B cell (primary cell): ENCODE measurements at places on chromosomes 16 and 17. TPM values are rescaled to one million over a fixed set of nuclear protein-coding genes. Genes with fewer than 3 reads are reported as not detected.

Gene SOX9
- 0.03 TPM in 1 of 2 replicates, not detected in the other for polyA plus RNA-seq

Gene LRRC75A
- polyA plus RNA-seq = 0.94 and 2.0 TPM in 2 replicates

Gene BCAR1
- polyA plus RNA-seq = not detected in 2 replicates

Gene FBXO39
- 0.12 and 0.13 TPM in 2 replicates for polyA plus RNA-seq

Gene SLFN12L
- polyA plus RNA-seq = 0.43 and 0.97 TPM in 2 replicates

- DNase-seq = no peak
- H3K4me1 ChIP-seq = peaks cover 31% of the 10 kb centered on the region
Observed at GRCh38 chr17:40491486-40491885, 9.9 kb downstream of the TNS4 start.

GRCh38 chr16:57314161-57314785 lies 29.8 kb upstream of the PLLP start:
- DNase-seq = no peak
- no peak overlapping the region for H3K4me3 ChIP-seq
- no peaks in the 10 kb centered on the region for H3K36me3 ChIP-seq
- no peak overlapping the region for H3K27ac ChIP-seq
- H3K27me3 ChIP-seq = no peaks in the 10 kb centered on the region

DNA sequence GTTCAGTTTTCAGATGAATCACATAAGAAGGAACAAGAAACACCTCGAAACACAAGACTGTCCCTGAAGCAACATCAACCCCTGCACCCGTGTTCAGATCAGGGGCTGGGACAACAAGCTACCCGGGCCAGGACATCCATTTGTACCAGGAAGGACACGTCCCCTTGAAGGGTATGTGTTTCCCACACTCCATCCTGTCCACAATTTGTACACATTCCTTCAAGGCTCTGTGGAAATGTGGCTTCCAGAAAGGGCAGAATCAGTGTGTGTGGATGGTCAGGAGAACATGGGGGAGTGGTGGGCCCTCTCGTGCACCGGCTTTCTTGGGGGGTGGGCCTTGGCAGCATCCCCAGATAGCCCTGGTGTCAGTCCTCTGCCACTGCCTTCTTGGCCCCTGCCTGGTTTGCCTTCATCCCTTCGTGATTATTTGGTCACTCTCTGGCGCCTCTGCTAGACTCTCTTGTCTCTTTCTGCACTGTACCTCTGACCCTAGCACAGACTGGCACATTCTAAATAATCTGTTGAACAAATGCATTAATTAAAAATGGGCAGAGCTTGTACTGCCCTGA lies 10.3 kb downstream of the KIFC3 start:
- H3K4me3 ChIP-seq = no peak overlapping the region
- H3K27ac ChIP-seq = no peak overlapping the region
- H3K27me3 ChIP-seq = no peaks in the 10 kb centered on the region
- H3K36me3 ChIP-seq = no peaks in the 10 kb centered on the region

DNA sequence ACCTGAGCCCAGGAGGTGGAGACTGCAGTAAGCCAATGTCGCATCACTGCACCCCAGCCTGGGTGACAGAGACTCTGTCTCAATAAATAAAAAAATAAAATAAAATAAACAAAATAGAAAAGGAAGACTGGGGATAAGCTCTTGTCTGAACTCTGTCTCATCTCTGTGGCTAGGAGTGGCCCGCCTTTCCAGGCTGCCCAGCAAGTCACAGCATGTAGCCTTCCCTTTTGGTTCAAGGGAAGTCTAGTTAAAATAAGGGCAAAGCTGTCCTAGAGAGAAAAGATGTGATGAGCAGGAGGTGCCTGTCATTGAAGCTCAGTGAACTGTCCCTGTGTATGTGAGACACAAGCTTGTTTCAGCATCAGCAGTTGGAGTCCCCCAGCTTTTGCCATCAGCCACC lies 2.7 kb upstream of the GFAP start:
- no peak for DNase-seq
- no peaks in the 10 kb centered on the region for H3K36me3 ChIP-seq
- H3K27me3 ChIP-seq = no peaks in the 10 kb centered on the region
- H3K4me1 ChIP-seq = peaks cover 10% of the 10 kb centered on the region
- no peak overlapping the region for H3K4me3 ChIP-seq
- no peak overlapping the region for H3K27ac ChIP-seq

DNA sequence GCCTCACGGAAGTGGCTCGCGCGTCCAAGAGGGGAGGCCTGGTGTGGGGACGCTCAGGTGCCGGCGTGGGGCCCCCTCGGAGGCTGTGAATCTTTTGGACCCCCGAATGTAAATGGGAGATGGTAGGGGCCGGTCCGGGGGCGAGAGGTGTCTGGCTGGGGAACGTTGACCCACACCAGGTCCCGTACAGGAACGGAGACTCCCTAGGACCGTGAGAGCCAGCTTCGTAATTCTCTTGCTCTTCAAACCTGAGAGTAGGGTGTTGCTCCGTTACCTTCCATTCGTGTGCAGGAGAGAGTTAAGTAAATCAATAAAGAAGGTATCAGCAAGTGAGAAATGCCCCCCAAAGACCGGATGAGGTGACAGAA lies 481 bp downstream of the LYRM1 start:
- no peak for DNase-seq
- H3K27ac ChIP-seq = peak overlapping the region; percentile 96
- no peaks in the 10 kb centered on the region for H3K36me3 ChIP-seq

DNA sequence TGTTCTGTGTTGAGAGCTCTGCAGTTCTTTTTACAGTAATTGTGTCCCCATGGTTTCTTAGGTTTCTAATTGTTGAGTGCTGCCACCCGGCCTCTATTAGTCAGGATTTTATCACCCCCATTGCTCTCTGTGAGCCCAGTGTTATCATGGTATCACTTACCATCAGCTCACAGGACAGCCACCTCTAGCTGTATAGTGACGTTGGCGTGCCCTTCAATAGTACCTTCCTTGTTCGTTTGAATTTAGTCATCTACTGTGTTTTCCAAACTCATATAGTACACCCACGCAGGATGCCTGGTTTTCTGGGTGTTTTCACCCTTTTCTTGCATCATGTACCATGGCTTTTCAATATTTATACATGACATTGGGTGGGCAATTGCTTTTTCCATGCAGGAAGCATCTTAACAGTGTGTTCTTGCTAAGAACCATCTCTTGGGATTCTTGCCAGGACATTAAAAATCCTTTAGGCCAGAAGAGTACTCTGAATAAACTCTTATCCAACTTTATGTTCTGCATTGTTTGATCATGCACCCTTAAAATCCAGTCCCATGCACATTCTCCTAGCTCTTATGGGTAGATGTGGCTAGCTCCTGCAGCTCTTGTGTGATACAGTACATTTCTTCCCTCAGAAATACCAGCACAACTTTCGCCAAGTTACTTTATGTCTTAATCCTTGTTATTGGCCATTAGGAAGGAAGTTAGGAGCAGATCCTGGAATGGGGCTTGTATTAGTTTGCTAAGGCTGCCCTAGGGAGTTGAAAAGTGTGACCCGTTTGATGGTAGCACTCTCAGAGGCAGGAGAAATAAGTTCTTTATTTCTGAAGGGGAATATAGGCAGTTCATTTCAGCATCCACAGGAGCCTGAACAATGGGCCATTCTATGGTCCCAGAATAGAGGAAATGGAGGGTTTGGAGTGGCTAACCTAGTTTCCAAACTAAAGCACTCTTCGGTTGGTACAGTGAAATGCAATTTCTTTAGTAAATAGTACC lies 11.3 kb upstream of the ABCA10 start:
- H3K4me3 ChIP-seq = no peak overlapping the region
- no peaks in the 10 kb centered on the region for H3K27me3 ChIP-seq
- H3K36me3 ChIP-seq = no peaks in the 10 kb centered on the region

DNA sequence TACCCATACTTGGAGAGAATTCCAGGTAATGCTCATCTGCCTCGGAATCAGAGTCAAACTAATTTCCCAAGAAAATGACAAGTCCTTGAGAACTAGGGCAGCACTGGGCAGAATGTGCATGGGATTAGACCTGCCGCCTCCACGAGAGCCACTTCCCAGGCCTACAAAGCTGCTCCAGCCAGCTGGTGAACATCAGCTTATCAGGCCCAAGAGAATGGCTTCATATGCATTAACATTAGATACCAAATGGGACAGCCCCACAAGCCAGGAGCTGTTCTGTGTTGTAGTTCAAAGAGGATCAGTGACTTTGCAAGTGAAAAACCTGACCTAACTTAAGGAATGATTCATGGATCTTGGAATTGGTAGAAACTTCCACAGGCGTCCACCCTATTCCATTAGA lies 203.3 kb downstream of the CYLD start:
- H3K36me3 ChIP-seq = no peaks in the 10 kb centered on the region
- DNase-seq = no peak

DNA sequence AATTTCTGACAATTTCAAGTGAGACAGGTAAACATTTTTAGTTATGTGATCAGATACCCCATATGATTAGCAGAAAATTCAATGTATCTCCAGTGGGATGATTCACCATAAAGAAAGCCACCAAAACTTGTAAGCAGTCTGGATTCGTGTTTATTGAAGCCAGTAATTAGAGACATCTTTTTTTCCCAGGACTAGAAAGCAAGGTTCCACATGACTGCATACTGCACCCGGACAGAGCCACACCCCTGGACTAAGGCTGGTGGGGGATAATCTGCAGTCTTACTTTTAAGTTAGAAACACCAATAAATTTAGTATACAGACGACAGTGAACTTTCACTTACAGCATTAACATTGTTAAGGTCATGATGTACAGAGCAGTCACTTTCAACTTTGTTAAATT lies 24.2 kb upstream of the CMTM4 start:
- H3K27ac ChIP-seq = no peak overlapping the region
- peaks cover 31% of the 10 kb centered on the region for H3K36me3 ChIP-seq
- no peak overlapping the region for H3K4me3 ChIP-seq

GRCh38 chr16:47461598-47462266 lies 601 bp downstream of the PHKB start:
- H3K4me1 ChIP-seq = peaks cover 55% of the 10 kb centered on the region
- peak overlapping the region; percentile 94 for H3K27ac ChIP-seq
- DNase-seq = peak; percentile 51

DNA sequence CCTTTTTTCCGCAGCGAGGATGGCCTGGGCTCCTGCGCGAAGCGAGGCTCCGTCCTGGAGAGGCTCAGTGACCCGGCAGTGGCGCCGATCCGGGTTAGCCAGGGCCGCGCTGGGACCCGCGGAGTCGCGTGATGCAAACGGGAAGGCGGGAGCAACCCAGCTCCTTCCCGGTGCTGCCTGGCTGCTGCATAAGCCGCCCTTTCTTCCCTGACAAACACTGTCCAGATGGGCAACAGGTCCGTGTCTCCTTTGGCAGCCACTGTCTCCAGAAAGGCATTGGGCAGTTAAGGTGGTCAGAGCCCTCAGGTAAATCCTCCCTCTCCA lies 21.8 kb upstream of the ZNHIT3 start:
- no peak for DNase-seq
- H3K4me3 ChIP-seq = no peak overlapping the region
- no peaks in the 10 kb centered on the region for H3K4me1 ChIP-seq
- H3K36me3 ChIP-seq = no peaks in the 10 kb centered on the region

DNA sequence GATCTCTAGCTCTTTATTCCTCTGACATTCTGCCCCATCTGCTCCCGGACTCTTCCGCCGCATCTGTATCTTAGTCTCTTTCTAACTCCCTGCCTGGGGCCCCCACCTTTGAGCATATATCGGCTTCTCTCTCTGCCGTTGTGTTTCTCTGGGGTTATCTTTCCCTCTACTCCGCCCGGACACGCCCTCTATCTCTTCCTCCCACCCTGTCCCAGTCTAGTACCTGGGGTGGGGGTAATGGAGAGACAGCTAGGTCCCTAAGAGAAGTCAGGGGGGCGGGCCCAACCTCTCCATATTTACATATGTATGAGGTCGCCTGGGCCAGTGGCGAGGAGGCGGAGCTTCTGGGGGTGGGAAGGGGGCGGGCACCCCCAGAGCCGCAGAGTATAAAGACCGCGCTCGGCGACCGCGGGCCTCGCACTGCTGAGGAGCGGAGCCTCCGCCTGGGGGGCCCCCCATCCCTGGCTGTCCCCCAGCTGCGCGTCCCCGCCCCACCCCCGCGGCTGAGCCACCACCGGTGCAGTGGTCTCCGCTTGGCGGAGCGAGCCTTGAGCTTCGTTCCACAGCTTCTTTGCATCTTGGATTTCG lies at the start of gene ATP1B2:
Gene ATP1B2, plus strand, starts transcription at position 418 of the 588 bp plus-strand sequence. CDS start 593 bp downstream, outside the sequence.
- H3K27me3 ChIP-seq = peaks cover 22% of the 10 kb centered on the region
- no peaks in the 10 kb centered on the region for H3K36me3 ChIP-seq
- peak; percentile 87 for DNase-seq
- no peak within 1 kb of the TSS for H3K27ac ChIP-seq
- peak within 1 kb of the TSS; percentile 26 for H3K4me3 ChIP-seq
- H3K4me1 ChIP-seq = peaks cover 20% of the 10 kb centered on the region

GRCh38 chr16:75343941-75344340 lies 89.4 kb downstream of the CFDP1 start:
- H3K27me3 ChIP-seq = peaks cover 39% of the 10 kb centered on the region
- H3K27ac ChIP-seq = no peak overlapping the region
- H3K4me3 ChIP-seq = no peak overlapping the region
- DNase-seq = no peak

DNA sequence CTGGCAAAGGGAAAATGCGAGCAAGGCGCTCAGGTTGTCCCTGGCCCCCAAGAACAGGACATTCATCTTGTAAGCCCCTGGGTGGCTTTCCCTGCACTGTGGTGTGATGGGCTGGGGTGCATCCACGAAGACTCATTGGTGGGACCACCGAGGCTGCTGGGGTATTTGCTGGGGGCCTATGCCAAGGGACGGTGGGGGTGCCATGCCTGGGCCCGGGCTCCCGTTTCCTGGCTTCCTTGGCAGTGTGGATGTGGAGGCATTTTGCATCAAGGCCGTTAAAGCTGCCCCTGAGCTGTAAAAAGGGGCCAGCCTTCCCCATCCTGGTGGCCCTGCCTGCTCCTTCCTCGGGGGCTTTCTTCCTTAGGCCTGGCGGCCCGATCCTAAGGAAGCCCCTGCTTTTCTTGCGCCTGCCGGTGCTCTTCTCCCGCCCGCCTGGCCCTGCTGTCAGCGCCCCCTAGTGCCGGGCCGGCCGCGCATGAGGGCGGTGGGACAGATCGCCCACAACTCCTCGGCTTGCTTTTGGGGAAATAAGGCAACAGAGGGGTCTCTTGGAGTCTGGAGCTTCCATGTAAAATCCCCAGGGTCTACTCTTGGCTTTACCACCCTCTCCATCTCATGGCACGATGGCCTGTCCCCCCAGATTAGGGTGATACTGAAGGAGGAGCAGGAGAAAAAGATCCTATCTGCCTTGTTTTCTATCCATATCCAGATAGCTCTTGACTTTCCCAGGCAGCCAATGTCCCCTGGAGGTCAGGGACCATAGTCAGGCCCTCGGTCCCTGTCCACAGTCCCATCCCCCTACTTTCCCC lies 9.8 kb upstream of the TBX2 start:
- DNase-seq = peak; percentile 58
- H3K4me3 ChIP-seq = no peak overlapping the region
- no peak overlapping the region for H3K27ac ChIP-seq
- no peaks in the 10 kb centered on the region for H3K27me3 ChIP-seq
- peaks cover 3% of the 10 kb centered on the region for H3K4me1 ChIP-seq
